Breast epithelium (tissue), 4 donors: ENCODE measurements at places on chromosomes 7 and 10. TPM values are rescaled to one million over a fixed set of nuclear protein-coding genes. Genes with fewer than 3 reads are reported as not detected.

ADAM8 gene
- total RNA-seq: 5.0 TPM

DNA sequence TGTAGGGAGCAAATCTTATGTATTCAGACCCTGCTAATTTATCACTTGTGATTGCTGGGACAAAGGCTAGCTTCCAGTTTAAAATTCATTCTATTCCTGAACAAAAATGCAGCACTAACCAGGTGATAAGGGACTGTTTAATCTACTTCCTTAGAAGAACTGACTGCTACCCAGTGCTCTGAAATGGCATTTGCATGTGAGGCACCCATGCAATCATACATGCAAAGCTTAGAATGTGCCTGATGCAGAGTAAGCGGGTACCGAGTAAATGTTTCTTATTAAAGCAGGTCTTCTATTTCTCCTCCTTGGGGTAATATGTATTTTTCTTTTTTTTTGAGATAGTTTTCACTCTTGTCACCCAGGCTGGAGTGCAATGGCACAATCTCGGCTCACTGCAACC, 54.5 kb downstream of the NEURL1 start:
- H3K27me3 ChIP-seq: no peaks in the 10 kb centered on the region
- no peaks in the 10 kb centered on the region for H3K4me1 ChIP-seq
- no peak overlapping the region for H3K4me3 ChIP-seq
- no peak for DNase-seq
- no peak overlapping the region for H3K27ac ChIP-seq

GRCh38 chr7:30913821-30914515, 2.3 kb downstream of the AQP1 start:
- no peak for DNase-seq
- no peaks in the 10 kb centered on the region for H3K27me3 ChIP-seq
- H3K27ac ChIP-seq: peak overlapping the region; percentile 40
- peak overlapping the region; percentile 55 for H3K4me3 ChIP-seq

- no peaks in the 10 kb centered on the region for H3K4me1 ChIP-seq
- no peak overlapping the region for H3K4me3 ChIP-seq
- DNase-seq: no peak
- H3K36me3 ChIP-seq: no peaks in the 10 kb centered on the region
- no peak overlapping the region for H3K27ac ChIP-seq
- no peaks in the 10 kb centered on the region for H3K27me3 ChIP-seq
Observed at GRCh38 chr7:121555558-121555957, 159.4 kb upstream of the FAM3C start.

DNA sequence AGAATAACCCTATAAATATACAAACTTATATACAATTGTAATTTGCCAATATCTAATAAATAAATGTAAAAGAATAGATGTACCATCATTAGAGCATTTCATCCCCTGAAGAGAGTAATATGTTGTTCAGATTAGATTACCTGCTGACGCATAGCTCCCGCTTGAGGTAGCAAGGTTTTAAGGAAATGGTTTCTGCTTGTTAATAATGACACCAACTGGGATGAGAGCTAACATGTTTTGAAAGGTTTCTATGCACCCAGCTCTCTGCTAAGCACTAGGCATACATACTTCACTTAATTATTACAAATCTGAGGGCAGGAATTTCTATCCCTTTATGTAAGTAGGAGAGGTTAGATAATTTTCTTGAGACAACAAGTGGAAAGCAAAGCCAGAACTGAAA, 1003.3 kb upstream of the SORCS1 start:
- H3K36me3 ChIP-seq: no peaks in the 10 kb centered on the region
- H3K27me3 ChIP-seq: no peaks in the 10 kb centered on the region
- no peaks in the 10 kb centered on the region for H3K4me1 ChIP-seq
- no peak for DNase-seq

GRCh38 chr7:6142871-6143380, 111.8 kb downstream of the ANKRD61 start:
- no peaks in the 10 kb centered on the region for H3K27me3 ChIP-seq
- H3K4me3 ChIP-seq: no peak overlapping the region
- no peak overlapping the region for H3K27ac ChIP-seq
- no peak for DNase-seq
